ENCODE measurements at places on chromosomes 6 and 20. TPM values are rescaled to one million over a fixed set of nuclear protein-coding genes. Genes with fewer than 3 reads are reported as not detected.

GRCh38 chr6:147870506-147871110 is 362.1 kb downstream of the SAMD5 start:
- DNase-seq = no peak

DNA sequence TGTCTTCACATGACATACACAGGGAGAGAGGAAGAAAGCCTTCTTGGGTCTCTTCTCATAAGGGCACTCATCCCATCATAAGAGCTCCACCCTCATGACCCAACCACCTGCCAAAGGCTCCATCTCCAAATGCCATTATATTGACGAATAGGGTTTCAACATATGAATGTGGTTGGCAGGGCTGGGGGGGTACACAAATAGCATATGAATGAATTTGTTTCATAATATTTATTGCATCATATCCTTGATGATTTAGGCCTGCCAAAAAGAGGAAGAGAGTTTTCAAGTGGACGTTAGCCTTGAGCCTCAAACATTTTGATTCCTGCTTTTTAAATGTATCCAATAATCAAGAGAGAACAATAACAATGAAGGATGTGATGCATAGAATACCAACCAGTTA is 26.2 kb upstream of the OPRM1 start:
- no peak for DNase-seq

DNA sequence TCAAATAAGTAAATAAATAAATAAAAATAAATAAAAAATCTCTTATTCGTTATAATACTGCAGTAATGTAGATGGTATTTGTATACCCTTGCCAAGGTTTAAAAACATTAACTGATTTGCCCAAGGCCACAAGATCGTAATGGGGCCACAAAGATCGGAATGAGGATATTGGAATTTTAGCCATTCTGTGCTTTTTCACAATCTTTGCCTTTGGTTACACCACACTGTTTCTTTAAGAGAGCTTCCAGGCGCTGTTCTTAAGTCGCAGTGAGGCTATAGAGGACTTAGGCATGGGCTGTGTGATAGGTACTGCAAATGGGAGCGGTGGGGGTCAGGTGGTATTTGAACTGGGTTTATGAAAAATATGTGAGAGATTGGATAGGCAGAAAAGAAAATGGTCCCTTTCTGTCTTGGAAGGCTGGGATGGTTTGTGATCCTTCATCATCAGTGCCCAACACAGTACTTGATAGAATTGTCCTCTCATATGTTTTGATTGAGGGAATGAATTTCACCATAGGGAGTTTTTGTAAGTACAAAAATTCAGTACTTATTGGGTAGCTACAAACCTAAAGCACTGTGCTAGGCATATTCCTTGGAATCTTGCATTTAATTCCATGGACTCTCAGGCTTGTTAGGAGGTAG is 1.4 kb downstream of the NUS1 start:
- no peak for DNase-seq

DNA sequence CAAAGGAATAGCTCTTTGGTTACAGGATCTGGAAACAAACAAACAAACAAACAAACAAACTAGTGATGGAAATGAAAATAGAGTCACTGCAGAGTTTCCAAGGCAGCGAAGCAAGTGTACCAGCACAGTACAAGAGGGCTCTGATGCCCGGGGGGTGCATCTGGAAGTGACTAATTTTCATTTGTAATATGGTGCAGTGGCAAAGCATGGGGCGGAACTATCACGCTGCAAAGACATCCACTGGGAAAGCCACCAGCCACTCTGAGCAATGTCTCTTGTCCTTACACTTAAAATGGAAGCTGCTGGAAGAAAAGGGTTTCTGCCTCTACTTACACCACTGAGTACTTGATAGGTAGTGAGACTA is 44.4 kb upstream of the NEDD9 start:
- no peak for DNase-seq

- DNase-seq = no peak
These were observed 23.0 kb upstream of the LY86 start for GRCh38 chr6:6565488-6565887.

- DNase-seq = peak; percentile 73
These were observed 17.2 kb downstream of the UNC5CL start for GRCh38 chr6:41021832-41022231.

DNA sequence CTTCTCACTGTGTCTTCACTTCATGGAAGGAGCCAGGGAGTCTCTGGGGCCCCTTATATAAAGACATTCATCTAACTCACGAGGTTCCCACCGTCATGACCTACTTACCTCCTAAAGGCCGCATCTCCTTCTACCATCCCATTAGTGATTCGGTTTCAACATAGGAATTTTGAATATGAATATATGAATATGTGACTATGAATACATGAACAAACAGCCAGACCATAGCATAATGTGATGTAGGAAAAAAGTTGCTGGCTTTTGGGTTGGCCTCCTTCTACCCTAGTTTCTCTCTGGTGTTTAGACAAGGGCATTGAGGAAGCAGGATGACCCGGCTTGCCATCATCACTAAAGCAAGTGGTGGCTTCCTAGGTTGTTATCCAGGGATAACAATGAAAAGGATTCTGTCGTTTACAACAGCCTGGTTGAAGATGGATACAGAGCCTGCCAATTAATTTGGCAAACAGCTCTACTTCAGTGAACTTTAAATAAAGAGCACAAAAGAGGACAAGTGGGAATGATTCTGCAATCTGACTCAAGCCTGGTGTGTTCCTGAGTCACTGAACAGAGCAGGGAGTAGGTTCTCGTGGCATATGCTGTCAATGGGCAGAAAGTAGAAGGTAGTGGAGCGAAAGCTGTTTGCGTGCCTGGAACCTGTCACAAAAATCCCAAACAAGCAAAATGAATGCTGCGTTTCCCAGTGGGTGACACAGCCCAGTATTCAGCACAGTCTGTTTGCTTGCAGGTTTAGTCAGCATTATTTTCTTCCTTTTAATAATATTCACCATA is 44.0 kb upstream of the DOK5 start:
- no peak for DNase-seq

GRCh38 chr6:17863901-17864754 is 123.3 kb downstream of the KIF13A start:
- peak; percentile 77 for DNase-seq

GRCh38 chr6:157449610-157450009 is 68.6 kb downstream of the ZDHHC14 start:
- DNase-seq = no peak

DNA sequence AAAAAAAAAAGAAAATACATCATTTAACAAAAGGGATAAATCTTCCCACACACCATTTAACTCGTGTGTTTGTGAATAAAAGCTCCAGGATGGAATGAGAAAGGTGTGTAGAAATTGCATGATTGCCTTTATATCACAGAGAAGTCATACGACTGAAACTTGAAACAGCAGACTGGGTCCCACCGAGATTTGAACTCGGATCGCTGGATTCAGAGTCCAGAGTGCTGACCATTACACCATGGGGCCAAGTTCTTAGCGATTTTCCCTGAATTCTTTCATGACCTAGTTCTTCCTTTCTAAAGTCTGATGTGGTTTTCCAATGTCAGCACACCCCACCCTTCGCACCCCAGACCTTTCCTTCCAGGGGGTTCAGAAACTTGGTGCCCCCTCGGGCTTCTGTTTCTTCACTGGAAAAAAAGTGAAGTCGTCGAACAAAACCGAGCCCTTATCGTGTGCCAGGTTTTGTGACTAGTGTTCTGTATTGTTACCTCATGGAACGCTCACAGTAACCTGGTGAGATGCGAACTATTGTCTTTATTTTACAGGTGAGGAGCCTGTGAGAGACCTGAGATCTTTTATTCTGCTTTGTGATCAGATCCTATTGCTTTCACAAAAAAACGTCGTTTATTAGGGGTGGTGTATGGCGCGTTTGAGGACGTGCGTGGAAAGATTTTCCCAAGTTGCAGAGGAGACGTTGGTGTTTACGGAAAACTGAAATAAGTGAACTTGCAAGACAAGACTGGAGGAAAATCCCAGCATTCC is 120.8 kb downstream of the OR2B2 start:
- DNase-seq = peak; percentile 81

GRCh38 chr20:48986899-48987298 is 59.2 kb upstream of the CSE1L start:
- no peak for DNase-seq

DNA sequence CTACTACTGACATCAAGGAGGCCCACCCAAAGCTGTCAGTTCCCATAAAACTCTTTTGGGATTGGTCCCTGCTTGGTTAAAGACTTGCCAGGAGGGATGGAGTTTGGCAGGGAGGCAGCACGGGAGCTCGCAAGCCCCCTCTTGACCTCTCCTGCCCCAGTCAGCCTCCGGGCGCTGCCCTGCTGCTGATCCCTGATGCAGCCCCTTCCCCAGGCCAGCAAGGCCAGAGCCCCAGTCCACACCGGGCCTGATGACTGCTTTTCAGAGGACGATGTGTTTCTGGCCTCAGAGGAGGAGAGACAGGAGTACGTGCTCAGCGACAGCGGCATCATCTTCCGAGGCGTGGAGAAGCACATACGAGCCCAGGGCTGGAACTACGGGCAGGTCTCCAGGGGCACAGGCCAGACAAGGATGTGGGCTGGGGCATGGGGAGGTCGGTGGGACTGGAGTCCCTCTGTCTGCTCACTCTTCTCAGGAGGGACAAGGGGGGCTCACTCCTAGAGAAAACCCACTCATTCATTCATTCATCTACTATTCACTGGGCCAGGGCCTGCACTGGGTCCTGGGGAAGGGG is 15.6 kb downstream of the TGM6 start:
- no peak for DNase-seq

GRCh38 chr20:2778602-2779321 is 21.7 kb downstream of the CPXM1 start:
- no peak for DNase-seq

DNA sequence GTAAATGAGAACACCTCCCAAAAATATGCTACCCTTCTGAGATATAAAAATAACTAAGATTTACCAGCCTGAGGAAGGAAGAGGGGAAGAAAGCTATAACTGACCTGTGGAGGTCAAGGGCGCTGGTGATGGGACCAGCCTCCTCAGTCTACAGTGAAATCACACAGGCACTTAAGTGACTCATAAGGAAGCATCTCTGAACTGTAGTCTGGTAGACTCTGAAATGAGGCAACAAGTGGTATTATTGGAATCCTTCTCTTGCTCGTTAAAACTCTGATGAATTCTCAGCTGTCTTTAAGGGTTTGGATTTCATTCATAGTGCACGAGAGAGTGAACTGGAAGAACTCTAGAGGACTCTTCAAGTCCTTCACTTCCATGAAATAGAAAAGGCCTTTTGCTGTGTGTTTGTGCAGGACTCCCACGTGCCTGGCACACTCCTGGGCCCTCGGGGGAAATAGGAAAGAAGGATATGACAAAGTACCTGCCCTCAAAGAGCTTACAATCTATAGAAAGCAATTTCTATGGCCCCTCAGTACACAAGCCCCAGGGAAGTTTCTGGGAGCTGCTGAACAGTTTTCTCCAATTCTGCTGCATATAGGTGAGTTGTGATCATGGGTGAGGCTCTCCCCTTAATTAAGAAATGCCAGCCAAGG is 231.8 kb upstream of the RREB1 start:
- peak; percentile 46 for DNase-seq

DNA sequence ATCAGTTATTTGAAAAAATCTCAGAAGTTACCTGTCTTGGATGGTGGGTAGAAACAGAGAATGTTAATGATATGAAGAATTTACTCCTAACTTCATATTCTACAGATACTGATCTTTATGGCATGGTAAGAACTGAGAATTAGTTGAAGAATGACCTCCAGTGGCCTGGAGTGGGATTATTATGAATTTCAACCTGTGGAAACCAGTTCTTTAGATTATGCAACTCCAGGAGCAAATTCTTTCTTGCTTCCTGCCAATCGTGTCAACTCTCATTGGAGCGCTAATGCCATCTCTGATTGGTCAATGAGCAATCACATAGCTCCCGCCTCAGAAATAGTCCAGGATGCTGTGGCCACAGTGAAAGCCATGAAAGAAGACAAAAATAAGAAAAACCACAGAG is 40.6 kb downstream of the LYRM2 start:
- peak; percentile 15 for DNase-seq

DNA sequence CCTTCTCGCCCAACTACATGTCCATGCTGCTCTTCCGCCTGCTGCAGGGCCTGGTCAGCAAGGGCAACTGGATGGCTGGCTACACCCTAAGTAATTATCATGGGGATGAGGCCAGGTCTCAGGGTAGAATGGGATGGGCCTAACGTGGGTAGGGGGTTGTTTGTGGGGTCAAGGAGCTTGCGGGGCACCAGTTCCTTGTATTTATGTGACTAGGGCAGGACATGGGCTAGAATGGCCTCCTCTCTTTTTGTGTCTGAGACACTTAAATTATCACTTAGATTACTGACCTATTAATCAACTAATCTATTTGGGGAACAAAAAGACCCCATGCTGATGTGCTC is 10.7 kb downstream of the SLC22A1 start:
- DNase-seq = no peak

GRCh38 chr20:58407966-58408557 is 19.0 kb downstream of the VAPB start:
- no peak for DNase-seq

DNA sequence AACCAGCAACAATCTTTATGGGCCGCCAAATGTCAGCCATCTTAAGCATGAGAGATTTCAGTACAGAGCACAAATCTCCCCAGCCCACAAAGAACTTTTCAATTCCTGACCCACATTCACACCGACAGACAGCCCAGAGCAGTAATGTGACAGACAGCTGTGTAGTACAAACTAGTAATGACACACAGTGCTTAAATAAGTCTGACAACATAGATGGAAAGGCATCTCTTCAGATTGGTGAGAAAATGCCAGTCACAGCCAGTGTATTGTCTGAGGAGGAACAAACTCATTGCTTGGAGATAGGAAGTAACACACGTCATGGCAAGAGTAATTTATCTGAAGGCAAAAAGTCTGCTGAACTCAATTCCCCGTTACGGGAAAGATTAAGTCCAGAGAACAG is 36.0 kb downstream of the KIZ start:
- no peak for DNase-seq

- DNase-seq = no peak
These were observed 13.5 kb upstream of the GFOD1 start for GRCh38 chr6:13500915-13501314.

DNA sequence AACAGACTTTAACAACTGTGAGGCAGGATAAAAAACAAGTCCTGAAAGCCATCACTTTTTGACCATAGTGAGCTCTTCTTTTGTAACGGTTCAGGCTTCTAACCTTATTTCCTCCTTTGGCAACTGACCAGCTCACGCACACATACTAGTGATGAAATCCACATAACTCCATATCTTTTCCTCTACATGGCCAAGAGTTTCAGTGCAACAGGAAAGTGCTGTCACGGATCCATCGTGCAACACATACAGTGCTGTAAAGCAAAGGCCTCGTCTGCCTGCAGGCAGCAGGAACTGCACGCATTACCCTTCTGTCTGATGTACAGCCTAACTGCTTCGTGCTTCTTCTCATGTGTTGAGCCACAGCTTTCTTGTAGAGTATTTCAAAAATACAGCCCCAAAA is 108.5 kb downstream of the EPM2A start:
- DNase-seq = no peak

GRCh38 chr6:91358986-91359385 is 772.1 kb upstream of the MAP3K7 start:
- no peak for DNase-seq

CCN2 gene
- 12.4 TPM for total RNA-seq

LY6G6D gene
- not detected for total RNA-seq

MUCL3 gene
- not detected for total RNA-seq

B3GALT4 gene
- total RNA-seq = not detected

BPIFB1 gene
- total RNA-seq = 0.56 TPM

WFDC10B gene
- total RNA-seq = not detected

USP49 gene
- total RNA-seq = 1.4 TPM

HS3ST5 gene
- total RNA-seq = not detected

PHACTR1 gene
- 3.3 TPM for total RNA-seq

MARCKS gene
- 52.2 TPM for total RNA-seq

GSTA2 gene
- 0.37 TPM for total RNA-seq

FHL5 gene
- not detected for total RNA-seq

ENPP5 gene
- total RNA-seq = 0.89 TPM

FERMT1 gene
- total RNA-seq = 0.56 TPM

All from H4 (cell line).